ENCODE measurements at places on chromosomes 11 and 22. TPM values are rescaled to one million over a fixed set of nuclear protein-coding genes. Genes with fewer than 3 reads are reported as not detected.

The KRTAP5-9 gene
- total RNA-seq = not detected

The FGF19 gene
- not detected for total RNA-seq

The EED gene
- 11.7 TPM for total RNA-seq

The SYCE3 gene
- total RNA-seq = not detected

The PAAF1 gene
- total RNA-seq = 11.7 TPM

The CAVIN3 gene
- 318 TPM for total RNA-seq

Data from cardiac atrium fibroblast (primary cell).